ENCODE measurements at places on chromosomes 1 and 21. TPM values are rescaled to one million over a fixed set of nuclear protein-coding genes. Genes with fewer than 3 reads are reported as not detected.

DNA sequence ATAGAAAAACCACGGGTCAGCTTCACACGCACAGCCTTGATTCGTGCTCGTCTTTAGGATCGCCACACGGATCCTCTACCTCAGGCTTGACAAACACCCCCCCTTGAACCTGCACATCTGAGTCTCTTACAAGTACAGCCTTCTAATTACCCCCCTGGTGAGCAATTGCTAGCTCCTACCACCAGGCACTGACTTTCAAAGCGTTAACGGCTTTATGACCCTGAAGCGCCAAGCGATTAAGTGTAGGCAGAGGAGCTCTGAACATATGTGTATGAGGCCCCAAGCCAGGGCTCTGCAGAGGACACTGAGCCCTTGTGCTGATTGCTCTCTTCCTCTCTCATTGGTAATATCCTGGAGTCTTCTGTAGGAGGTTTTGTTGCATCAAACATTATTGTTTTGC, 55.7 kb upstream of the EPHA8 start:
- DNase-seq, result no peak

The OR6N1 gene
- not detected for total RNA-seq

GRCh38 chr1:112308716-112309115, 87.3 kb upstream of the CTTNBP2NL start:
- DNase-seq, result no peak

DNA sequence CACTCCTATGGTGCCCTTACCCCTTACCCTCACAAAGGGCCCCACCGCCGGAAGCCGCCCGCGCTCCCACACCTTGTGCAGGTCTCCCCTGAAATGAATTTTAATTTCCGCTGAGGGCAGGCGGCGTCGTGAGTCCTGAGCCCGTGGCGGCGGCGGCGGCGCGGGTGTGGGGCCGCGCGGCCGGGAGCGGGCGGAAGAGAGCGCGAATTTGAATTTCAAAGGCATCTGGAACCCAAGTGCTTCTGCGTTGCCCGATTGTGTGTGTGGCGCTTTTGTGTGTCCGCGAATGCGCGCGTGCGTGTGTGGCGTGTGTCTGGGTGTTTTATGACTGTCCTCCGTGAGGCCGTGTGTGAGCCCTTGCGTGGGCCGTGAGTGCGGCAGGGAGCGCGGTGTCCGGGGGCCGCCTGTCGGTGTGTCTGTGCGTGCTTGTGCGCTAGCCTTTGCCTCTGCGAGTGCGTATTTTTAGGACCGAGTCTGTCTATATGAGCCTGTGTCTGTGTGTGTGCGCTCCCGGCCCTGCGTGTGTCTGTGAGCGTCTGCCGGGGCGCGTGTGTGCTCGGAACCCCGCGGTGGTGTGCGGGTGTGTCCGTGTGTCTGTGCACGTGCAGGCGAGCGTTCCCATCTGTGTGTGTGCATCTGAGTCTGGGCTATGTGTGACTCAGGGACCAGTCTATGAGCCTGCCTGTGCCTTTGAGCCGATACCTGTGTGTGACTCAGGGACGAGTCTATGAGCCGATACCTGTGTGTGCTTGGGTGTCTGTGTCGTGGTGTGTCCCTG, 7.9 kb upstream of the ADGRB2 start:
- DNase-seq, result no peak

The GUCA2B gene
- 27.7 TPM for total RNA-seq

DNA sequence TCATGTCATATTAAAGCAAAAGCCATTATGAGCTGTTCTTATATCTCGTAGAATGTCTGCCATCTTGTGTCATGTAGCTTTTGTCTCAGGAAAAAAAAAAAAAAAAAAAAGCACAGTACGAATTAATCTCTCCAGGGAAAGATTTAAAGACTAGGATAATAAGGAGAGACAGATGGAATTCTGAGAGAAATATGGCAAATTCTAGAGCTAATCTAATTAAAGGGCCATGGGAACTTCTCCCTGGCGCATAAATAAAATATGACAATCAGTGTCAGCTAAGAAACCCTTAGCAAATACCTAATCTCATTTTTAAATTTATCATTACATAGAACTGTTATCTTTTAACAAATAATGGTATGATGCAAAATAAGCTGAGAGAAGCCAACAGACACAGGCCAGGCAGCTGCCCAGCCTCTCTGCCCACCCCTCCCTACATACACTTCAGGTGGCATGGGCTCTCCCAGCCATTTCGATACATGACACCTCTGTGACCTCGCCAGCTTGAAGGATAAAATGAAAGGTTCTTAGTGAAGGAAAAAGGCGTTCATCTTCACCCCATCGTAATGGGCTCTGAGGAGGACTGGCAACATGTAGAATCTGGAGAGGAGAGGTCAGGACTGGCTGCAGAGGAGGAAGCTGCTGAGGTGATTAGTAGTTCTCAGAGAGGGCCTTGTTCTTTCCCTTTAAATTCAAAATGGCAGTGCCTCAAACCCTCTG, 39.8 kb downstream of the DISC1 start:
- DNase-seq, result no peak

DNA sequence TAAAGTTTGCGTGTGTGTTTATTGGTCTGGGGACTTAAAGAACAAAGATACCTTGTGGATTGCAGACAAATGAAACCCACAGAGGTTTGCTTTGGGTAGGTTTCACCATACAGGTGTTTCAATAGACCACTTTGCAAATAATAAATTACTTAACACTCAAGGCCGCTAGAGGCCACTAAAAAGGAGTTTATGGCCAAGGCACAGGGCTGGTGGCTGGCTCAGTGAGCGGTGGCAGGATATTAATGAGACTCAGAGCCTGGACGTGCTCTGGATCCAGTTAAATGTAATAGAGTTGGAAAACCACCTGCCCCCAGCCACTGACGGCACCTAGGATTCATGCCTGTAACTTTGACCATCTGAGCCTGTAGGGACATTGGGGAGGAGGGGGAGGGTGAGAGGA, 44.5 kb downstream of the LRRC38 start:
- DNase-seq, result no peak

- DNase-seq, result no peak
Observed at GRCh38 chr1:62185677-62186076, 9.0 kb upstream of the L1TD1 start.

The SCYL3 gene
- 15.8 TPM for total RNA-seq

GRCh38 chr1:164728719-164729118, 169.7 kb downstream of the PBX1 start:
- DNase-seq, result no peak

The FOXD2 gene
- 25.1 TPM for total RNA-seq

DNA sequence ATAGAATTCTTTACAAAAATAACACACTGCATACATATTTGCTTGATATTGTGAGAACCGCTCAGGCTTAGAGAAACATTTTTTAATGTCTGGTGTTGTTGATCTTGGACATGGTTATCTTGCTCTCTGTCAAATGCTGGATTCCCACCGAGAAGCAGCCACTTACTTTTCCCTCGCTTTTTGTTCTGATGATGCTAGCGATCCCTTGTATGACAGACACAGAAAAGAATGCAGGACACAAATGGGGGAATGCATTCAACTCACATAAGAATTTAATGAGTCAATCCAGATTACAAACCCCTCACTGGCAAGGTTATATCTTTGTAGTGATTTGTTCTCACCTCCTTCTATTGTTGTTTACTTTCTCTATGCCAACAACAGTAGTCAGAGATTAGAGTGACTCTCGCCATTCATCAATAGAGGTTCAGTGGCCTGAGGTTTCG, 76.8 kb upstream of the AKT3 start:
- DNase-seq, result no peak

- no peak for DNase-seq
Observed at GRCh38 chr21:43835050-43835449, 30.0 kb upstream of the AGPAT3 start.

DNA sequence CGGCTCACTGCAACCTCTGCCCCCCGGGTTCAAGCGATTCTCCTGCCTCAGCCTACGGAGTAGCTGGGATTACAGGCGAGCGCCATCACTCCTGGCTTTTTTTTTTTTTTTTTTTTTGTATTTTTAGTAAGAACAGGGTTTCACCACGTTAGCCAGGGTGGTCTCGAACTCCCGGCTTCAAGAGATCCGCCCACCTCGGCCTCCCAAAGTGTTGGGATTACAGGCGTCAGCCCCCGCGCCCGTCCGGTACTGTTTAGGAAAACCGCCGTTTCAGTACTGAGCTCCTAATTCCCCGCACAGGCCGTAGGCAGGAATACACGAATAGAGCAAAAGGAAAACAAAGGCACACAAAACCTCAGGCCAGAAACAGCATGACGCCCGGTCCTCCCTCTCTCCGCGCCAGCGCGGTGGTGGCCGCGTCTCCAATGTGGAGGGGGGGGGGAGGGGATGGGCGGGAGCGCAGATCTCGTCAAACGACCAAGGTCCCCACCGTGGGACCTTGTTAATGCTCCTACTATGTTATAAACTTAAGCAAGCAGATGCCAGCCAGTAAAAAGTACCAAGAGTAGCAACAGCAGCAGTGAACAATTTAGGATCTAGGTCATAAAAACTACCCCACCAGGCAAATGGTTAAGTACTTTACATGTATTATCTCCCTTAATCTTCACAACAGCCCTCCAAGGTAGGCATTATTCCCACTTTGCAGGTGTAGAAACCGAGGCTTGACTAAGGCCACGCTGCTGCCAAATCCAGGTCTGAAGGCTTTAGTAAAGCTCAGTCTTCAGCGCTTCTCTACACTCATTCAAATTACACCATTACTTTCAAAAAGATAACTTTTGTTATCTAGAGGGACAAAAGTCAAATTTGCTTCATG, 648 bp upstream of the ADAR start:
- peak; percentile 52 for DNase-seq

GRCh38 chr1:118661769-118662320, 326.3 kb downstream of the TBX15 start:
- DNase-seq, result no peak

The GBP5 gene
- total RNA-seq, result 3.0 TPM

The PRAMEF2 gene
- not detected for total RNA-seq

GRCh38 chr1:170536924-170537551, 5.1 kb downstream of the GORAB start:
- no peak for DNase-seq

DNA sequence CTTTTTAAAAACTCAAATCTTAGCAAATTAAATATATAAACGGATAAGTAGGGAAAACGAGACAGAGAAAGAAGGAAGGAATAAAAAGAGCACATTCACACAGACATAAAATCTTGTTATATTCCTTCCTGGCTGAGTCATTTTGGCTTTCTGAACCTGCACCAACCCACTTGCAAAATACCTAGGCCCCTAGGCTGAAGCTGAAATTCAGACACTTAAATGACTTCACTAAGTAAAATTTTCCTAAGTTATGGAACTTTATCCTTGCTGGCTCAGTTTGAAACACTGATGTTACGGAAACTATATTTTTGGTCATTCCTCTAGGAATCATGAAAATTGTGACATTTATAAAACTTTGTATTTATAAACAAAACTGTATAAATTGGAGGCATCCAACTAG, 462.8 kb upstream of the NFIA start:
- DNase-seq, result no peak

GRCh38 chr21:15052459-15052763, 12.4 kb downstream of the NRIP1 start:
- DNase-seq, result no peak

DNA sequence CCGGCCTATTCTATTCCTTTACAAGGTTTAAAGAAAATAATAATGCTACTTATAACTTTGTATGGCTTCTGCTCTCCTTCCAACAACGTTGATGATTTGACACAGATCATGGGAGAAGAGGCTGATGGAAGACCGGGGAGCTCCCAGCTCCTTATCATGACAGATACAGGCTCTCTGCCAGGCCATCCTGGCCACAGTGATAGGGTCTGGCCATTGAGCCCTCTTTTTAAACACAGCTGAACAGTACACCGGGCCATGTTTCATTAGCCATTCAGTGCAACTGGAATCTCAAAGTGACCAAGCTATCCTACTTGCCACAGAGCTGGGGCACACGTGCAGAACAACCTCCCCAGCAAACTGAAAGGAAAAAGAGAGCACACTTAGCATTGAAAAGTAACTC, 34.9 kb downstream of the DNAJC11 start:
- no peak for DNase-seq

- no peak for DNase-seq
Observed at GRCh38 chr1:207815913-207816291, 64.0 kb downstream of the CD46 start.
